ENCODE measurements at places on chromosomes 6 and 20. TPM values are rescaled to one million over a fixed set of nuclear protein-coding genes. Genes with fewer than 3 reads are reported as not detected.

DNA sequence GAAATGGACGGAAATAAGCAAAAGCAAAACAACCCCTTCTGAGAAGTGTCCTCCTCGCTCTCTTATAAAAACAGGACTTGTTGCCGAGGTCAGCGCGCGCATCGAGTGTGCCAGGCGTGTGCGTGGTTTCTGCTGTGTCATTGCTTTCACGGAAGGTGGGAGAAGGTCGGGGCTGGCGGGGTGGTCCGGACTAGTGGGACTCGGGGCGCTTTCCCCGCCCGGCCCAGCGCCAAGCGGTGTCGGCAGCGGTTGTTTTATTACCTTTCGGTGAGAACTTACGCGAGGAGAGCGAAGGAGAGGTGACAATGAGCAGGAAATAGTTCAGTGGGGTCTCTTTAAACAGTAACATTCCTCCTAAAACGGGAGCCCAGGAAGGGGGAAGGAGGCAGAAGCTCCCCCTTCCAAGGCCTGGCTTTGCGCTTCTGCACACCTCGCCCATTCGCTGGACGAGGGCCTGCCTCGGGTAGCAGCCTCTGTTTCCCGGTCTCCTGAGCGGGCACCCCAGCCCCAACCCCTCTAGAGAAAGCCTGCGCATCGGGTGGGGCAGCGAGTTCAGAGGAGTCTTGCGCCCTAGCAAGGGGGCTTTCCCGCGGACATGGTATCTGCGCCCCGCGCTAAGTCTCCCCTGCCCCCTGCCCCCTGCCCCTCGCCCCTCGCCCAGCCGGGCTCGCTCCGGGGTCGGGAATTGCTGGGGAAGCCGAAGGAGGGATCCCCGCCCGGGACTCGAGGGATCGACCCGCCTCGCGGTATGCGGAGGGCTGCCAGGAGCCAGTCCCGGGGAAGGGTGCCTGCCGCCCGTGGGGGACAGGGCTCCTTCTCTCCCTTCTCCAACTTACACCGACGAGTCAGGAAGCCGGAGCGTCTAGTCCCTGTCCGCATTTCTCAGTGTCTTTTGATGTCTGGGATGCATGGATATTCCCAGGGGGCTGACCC, 1.2 kb upstream of the TBXT start:
- H3K4me1 ChIP-seq: peaks cover 5% of the 10 kb centered on the region
- no peaks in the 10 kb centered on the region for H3K36me3 ChIP-seq
- H3K4me3 ChIP-seq: peak overlapping the region; percentile 85
- peak overlapping the region; percentile 17 for H3K27ac ChIP-seq

DNA sequence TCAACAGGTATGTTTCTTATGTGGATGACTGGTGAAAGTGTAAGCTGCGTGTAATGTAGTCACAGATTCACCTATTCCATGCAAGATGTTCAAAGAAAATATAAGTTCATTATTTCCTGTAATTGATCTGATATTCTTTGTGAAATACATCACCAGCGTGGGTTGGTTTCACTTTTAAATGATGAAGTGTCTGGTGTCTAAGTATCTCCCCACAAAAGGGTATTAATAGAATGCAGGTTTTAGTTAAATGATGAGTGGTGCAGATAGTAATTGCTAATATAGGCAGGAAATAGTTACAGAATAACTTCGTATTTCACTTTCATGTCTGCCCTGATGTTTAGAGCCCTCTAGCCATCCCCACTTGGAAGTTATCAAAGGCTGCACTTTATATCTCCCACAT, 22.2 kb downstream of the PGBD1 start:
- no peak overlapping the region for H3K27ac ChIP-seq
- peaks cover 7% of the 10 kb centered on the region for H3K36me3 ChIP-seq
- H3K27me3 ChIP-seq: peaks cover 2% of the 10 kb centered on the region
- DNase-seq: no peak

- DNase-seq: no peak
- H3K36me3 ChIP-seq: no peaks in the 10 kb centered on the region
- peaks cover 37% of the 10 kb centered on the region for H3K4me1 ChIP-seq
- H3K27me3 ChIP-seq: no peaks in the 10 kb centered on the region
Observed at GRCh38 chr6:128070406-128070805, 169.5 kb upstream of the THEMIS start.

GRCh38 chr6:150320442-150320841, 48.4 kb upstream of the IYD start:
- peaks cover 9% of the 10 kb centered on the region for H3K4me1 ChIP-seq
- no peak overlapping the region for H3K27ac ChIP-seq
- DNase-seq: no peak
- no peak overlapping the region for H3K4me3 ChIP-seq
- peaks cover 7% of the 10 kb centered on the region for H3K27me3 ChIP-seq

- H3K27me3 ChIP-seq: no peaks in the 10 kb centered on the region
- peaks cover 10% of the 10 kb centered on the region for H3K36me3 ChIP-seq
- DNase-seq: no peak
- no peak overlapping the region for H3K4me3 ChIP-seq
Observed at GRCh38 chr6:9848094-9848493, 566.8 kb downstream of the TFAP2A start.

DNA sequence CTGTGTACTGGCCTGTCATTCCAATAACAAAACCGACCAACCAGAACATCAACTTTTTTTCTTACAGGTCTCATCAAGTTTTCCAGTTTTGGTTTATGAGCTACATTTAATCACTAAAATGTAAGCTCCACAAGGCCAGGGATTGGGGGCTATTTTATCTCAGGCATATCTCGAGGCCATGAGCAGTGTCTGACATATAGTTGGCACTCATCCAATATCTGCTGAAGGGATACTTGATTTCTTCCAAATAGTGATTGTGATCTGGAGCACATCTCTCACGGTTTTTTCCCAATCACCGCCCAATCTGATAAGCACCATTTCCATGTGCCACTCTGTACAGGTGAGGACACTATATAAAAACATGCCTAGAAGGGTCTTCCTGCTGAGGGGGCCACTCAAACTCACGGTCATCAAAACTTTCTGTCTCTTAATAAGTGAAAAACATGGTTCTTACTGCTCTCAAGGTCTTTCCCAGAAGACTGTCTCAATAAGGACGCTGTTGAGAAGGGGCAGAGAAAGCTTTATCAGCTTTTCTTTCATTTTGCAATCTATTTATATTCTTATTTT, 65.5 kb downstream of the MAN1A1 start:
- no peak overlapping the region for H3K4me3 ChIP-seq
- DNase-seq: no peak
- no peaks in the 10 kb centered on the region for H3K36me3 ChIP-seq
- H3K4me1 ChIP-seq: peaks cover 2% of the 10 kb centered on the region
- peaks cover 2% of the 10 kb centered on the region for H3K27me3 ChIP-seq

- no peak overlapping the region for H3K4me3 ChIP-seq
- H3K27me3 ChIP-seq: peaks cover 1% of the 10 kb centered on the region
- H3K4me1 ChIP-seq: no peaks in the 10 kb centered on the region
- DNase-seq: no peak
- no peak overlapping the region for H3K27ac ChIP-seq
Observed at GRCh38 chr6:49384904-49385303, 78.1 kb downstream of the MMUT start.

GRCh38 chr20:50652702-50653294, 38.5 kb downstream of the RIPOR3 start:
- no peaks in the 10 kb centered on the region for H3K4me1 ChIP-seq
- peaks cover 4% of the 10 kb centered on the region for H3K36me3 ChIP-seq
- no peak overlapping the region for H3K27ac ChIP-seq
- H3K4me3 ChIP-seq: no peak overlapping the region
- DNase-seq: no peak
- H3K27me3 ChIP-seq: peaks cover 4% of the 10 kb centered on the region

GRCh38 chr6:100202417-100203194, 208.6 kb upstream of the MCHR2 start:
- no peak for DNase-seq
- H3K4me1 ChIP-seq: peaks cover 8% of the 10 kb centered on the region
- no peak overlapping the region for H3K27ac ChIP-seq
- H3K4me3 ChIP-seq: no peak overlapping the region
- peaks cover 4% of the 10 kb centered on the region for H3K36me3 ChIP-seq

- no peak for DNase-seq
- peaks cover 9% of the 10 kb centered on the region for H3K27me3 ChIP-seq
- no peak overlapping the region for H3K4me3 ChIP-seq
- H3K4me1 ChIP-seq: peaks cover 15% of the 10 kb centered on the region
- H3K36me3 ChIP-seq: no peaks in the 10 kb centered on the region
- no peak overlapping the region for H3K27ac ChIP-seq
Observed at GRCh38 chr6:33960345-33961313, 156.8 kb upstream of the MLN start.

DNA sequence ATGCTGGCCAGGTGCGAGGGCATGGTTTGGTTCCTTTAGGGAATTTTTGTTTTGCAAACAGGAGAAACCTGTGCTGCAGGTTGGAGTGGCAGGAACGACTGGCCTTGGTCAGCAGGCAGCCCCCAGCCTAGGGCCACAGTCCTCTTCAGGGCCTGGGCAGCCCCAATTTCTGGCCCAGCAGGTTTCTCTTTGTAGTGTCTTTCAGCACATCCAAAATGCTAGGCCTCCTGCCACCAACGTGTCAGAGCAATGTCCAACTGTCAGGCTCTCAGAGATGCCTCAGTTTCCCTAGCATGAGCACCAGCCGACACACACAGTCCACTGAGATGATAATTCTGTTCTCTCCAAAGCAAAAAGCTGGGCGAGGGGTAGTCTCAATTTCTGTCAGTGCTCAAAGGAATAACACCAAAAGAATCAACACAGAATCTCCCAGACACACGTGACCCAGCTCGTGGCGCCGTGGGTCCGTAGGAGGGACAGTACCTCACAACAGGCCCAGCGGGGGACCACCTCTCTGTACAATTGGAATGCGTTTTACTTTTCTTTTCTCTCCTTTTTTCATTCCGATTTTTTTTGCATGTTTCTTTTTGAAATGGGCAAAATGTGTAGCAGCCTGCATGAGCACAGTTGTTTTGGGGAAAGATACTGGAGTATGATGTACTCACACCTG, 125.9 kb downstream of the TAF4 start:
- peaks cover 12% of the 10 kb centered on the region for H3K4me1 ChIP-seq
- DNase-seq: no peak
- H3K27me3 ChIP-seq: no peaks in the 10 kb centered on the region
- peak overlapping the region; percentile 40 for H3K27ac ChIP-seq
- no peak overlapping the region for H3K4me3 ChIP-seq
- no peaks in the 10 kb centered on the region for H3K36me3 ChIP-seq

- DNase-seq: no peak
- H3K4me1 ChIP-seq: no peaks in the 10 kb centered on the region
- no peak overlapping the region for H3K4me3 ChIP-seq
- no peak overlapping the region for H3K27ac ChIP-seq
- H3K27me3 ChIP-seq: no peaks in the 10 kb centered on the region
Observed at GRCh38 chr6:30507849-30508827, 18.8 kb downstream of the HLA-E start.

DNA sequence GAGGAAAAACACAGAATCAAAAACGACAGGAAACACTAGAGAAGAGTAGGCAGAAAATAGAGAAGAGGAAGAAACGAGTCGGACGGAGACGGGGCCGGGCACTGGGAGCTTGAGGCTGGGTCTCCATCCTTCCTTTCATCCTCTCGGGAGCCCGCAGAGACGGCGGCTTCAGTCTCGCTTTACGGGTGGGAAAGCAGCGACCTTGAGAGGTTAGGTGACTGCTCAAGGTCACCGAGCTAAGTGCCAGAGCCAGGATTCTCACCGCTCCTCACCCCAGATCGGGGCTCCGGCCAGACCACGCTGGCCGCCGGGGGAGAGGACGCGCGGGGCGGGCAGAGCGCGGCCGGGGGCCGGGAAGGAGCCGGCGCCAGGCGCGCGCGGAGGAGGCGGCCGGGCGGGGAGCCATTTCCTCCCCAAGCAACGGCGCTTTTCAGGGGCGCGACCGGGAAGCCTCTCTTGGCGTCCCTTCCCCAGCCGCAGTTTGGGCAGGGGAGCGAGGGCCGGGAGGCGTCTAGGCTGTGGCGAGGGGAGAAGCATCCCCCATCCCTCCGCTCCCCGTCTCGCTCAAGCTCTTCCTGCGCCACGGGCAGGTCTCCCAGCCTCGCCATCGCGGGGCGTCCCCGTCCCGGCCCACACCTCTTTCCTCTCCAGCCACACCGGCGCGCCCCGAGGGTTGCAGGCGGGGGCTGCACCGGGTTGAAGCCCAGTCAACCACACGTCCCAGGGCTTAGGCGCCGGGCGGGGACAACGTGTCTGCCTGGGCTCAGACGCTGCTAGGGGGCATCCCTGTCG, 24.1 kb upstream of the MAP3K7 start:
- no peaks in the 10 kb centered on the region for H3K36me3 ChIP-seq
- H3K4me3 ChIP-seq: peak overlapping the region; percentile 90
- peak overlapping the region; percentile 65 for H3K27ac ChIP-seq

DNA sequence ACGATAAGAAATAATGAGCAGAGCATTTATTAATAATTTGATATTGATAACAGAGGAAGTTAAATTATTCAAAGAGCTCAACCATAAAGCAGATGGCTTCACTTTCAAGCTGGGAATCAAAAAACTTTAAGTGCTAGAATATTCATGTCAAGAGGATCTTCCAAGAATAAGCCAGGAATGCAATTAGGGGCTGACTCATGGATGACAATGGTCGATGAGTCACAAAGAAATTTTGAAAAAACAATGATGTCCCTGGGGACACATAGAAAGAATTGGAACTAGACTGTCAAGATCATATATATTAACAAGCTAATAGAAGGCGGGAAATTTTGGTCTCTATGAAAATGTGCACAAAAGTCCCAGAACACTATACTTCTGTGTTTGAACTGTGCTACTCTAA, 304.1 kb downstream of the LAMA2 start:
- H3K4me1 ChIP-seq: peaks cover 3% of the 10 kb centered on the region
- H3K27me3 ChIP-seq: no peaks in the 10 kb centered on the region
- no peak overlapping the region for H3K27ac ChIP-seq
- DNase-seq: no peak

DNA sequence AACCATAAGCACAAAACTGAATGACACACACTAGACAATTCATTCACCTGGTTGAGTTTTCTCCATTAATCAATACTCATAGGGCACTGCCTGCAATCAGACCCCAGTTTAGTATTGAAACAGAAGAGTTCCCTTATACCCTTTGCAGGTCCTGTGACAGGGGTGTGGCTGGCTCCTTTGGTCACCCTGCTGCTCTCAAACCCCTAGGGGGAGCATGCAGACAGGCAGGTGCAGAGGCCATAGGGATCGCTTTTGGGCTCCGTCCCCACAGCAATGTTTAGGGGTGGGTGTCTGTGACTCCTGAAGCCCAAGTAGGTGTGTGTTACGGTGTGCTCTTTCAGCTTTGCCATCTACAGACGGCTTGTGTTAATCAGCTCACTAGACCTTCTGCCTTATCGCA, 210.4 kb downstream of the CENPW start:
- H3K27me3 ChIP-seq: no peaks in the 10 kb centered on the region
- H3K27ac ChIP-seq: no peak overlapping the region
- no peak overlapping the region for H3K4me3 ChIP-seq
- no peaks in the 10 kb centered on the region for H3K36me3 ChIP-seq
- no peak for DNase-seq

The SLC26A8 gene
- 0.29 TPM for total RNA-seq

The FAM209B gene
- not detected for total RNA-seq

The FOXQ1 gene
- 1.9 TPM for total RNA-seq

The PXT1 gene
- total RNA-seq: not detected

The TUBB2A gene
- 769 TPM for total RNA-seq

Data from glutamatergic neuron (in vitro differentiated cells).